Activated T-cell treated with anti-CD3 and anti-CD28 coated beads, Interleukin-2, amount 50 U/mL, for 72 hours (primary cell): ENCODE measurements at places on chromosomes 7 and 10. TPM values are rescaled to one million over a fixed set of nuclear protein-coding genes. Genes with fewer than 3 reads are reported as not detected.

DNA sequence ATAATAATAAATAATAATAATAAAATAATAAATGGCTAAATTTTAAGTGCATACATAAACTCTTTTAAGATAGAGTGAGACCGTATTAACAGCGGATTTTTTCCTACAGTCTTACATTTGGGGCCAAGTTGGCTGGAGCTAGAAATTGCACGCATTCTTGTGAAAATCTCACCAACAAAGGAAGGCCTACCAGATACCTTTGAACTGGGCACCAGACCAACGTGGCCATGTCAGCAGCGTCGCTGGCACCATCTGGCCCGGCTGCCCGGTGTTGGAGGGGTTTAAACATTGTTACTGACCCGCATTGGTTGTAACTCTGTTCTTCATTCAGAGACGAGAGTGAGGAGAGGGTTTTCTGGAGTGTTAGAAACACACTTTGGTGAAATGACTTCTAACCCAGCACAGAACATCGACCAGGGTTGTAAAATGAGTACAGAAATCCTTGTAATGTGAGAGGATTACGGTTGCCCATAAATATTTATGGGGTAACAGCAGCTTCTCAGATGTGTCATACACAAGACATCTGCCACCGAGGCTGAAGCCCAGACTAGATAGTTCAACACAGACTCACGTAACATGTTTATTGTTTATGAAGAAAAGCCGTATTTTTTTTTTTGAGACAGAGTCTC lies 34.6 kb upstream of the UNCX start:
- H3K4me1 ChIP-seq = no peaks in the 10 kb centered on the region
- H3K36me3 ChIP-seq = no peaks in the 10 kb centered on the region
- DNase-seq = no peak
- peaks cover 2% of the 10 kb centered on the region for H3K27me3 ChIP-seq
- H3K27ac ChIP-seq = no peak overlapping the region

GRCh38 chr10:94199565-94199964 lies 163.2 kb downstream of the NOC3L start:
- no peaks in the 10 kb centered on the region for H3K27me3 ChIP-seq
- no peak overlapping the region for H3K4me3 ChIP-seq
- no peaks in the 10 kb centered on the region for H3K4me1 ChIP-seq
- no peak for DNase-seq

DNA sequence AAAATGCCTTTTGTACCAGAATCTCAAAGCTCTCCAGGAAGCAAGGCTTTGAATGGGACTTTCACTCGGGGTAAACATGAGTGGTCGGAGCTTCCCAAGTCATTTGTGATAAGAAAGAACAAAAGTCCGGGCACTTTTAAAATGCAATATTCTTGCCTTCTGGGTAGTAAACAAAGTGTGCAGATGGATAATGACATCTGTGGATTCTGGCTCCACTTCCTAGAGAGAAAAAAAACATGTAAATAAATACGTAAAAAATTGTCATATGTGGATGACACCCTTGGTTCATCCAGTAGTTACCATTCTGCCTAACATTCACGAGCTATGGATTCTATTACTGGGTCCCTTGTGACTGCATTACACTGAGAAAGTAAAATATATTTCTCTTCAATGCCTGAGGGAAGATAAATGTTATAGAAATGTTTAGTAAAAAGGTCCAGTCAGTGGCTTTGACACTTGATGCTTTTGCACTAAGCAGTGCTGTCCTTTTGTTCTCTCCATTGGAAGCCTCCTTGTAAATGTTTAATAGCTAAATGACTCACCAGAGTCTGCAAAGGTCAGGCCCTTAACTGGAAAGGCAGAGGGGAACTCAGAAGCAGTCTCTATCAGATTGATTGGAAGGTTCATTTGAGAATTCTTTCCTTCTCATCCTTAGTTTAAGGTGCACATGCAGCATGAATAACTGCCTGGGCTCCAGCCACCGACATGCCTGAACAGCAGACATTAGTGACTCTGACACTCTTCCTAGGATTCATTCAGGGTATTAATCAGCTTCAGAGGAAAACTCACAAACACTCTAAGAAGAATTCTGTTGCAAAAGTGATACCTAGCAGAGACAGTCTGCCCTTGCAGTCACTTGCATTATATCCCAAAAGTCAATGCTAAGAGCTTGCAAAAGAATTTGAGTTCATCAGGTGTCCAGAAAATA lies 11.7 kb upstream of the EDRF1 start:
- H3K27ac ChIP-seq = no peak overlapping the region
- no peak overlapping the region for H3K4me3 ChIP-seq
- DNase-seq = no peak
- peaks cover 2% of the 10 kb centered on the region for H3K36me3 ChIP-seq
- no peaks in the 10 kb centered on the region for H3K4me1 ChIP-seq

GRCh38 chr7:85162721-85163120 lies 24.1 kb downstream of the SEMA3D start:
- H3K36me3 ChIP-seq = peaks cover 7% of the 10 kb centered on the region
- no peaks in the 10 kb centered on the region for H3K27me3 ChIP-seq
- H3K4me3 ChIP-seq = no peak overlapping the region
- no peak for DNase-seq

STYXL1 gene
- 54.6 TPM for total RNA-seq

- no peak for DNase-seq
- no peaks in the 10 kb centered on the region for H3K36me3 ChIP-seq
Measured at GRCh38 chr10:117680601-117681000, 138.1 kb downstream of the EMX2 start.

LIPN gene
- total RNA-seq = not detected

SPDYE16 gene
- total RNA-seq = 0.58 TPM

DNA sequence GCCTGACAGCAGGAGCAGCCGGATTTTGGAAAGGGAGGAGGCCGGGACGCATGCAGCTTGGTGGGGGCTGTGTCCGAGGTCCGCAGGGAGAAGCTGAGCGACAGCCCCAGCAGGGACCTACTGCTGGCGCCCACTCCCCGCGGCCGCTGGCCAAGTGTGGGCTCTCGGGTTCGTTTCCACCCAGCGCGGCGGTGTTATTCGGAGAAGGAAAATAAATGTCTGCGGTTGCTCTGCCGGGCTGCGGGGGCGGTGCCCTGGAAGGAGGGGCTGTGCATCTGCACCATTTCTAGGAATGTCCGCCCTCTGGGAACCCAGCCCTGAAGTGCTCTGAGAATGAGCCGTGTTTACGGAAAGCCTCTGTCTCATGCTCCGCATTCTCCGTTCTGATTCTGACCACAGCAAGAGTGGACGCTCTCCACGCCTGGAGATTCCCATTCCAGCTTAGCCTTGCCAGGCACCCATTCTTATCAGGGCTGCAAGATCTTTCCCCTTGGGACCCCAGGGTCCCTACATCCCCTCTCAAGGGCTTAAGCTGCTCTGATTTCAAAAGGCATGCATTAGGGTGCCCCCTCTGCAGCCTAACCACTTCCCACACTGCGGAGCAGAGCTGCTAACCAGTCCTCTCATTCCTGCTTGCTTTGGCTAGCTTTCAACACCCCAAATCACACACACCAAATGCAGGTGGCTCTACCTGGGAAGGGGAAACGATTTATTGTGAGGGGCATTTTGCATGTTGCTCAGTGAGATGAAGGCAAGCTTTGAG lies 256.6 kb upstream of the GLI3 start:
- peaks cover 26% of the 10 kb centered on the region for H3K27me3 ChIP-seq
- no peak overlapping the region for H3K4me3 ChIP-seq
- no peak overlapping the region for H3K27ac ChIP-seq
- H3K4me1 ChIP-seq = no peaks in the 10 kb centered on the region
- DNase-seq = no peak

ITIH5 gene
- total RNA-seq = not detected

DNA sequence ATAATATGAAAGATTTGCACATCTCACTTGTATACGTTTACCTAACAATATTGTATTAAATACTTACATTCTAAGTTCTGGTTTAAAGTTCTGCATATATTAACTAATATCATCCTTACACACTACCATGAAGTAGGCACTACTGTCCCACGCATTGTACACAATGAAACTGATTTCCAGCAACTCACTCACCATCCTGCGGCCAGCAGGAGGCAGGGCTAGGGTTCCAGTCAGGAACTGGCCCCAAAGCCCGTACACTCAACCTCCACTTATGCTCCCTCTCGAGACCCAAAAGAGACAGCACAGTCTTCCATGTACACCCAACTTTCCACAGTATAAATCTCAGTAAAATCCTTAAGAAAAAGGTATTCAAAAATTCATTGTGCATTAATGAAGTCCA lies 41.4 kb downstream of the GRID1 start:
- H3K27me3 ChIP-seq = peaks cover 5% of the 10 kb centered on the region
- H3K4me3 ChIP-seq = no peak overlapping the region
- no peaks in the 10 kb centered on the region for H3K36me3 ChIP-seq
- DNase-seq = no peak

- H3K27me3 ChIP-seq = no peaks in the 10 kb centered on the region
- DNase-seq = no peak
- no peak overlapping the region for H3K4me3 ChIP-seq
- no peak overlapping the region for H3K27ac ChIP-seq
- H3K4me1 ChIP-seq = no peaks in the 10 kb centered on the region
- no peaks in the 10 kb centered on the region for H3K36me3 ChIP-seq
Measured at GRCh38 chr7:78493401-78493800, 694.8 kb downstream of the PHTF2 start.

GRCh38 chr10:132565516-132566209 lies 28.1 kb downstream of the INPP5A start:
- no peaks in the 10 kb centered on the region for H3K27me3 ChIP-seq
- no peak overlapping the region for H3K4me3 ChIP-seq
- H3K4me1 ChIP-seq = peaks cover 24% of the 10 kb centered on the region
- no peaks in the 10 kb centered on the region for H3K36me3 ChIP-seq

DNA sequence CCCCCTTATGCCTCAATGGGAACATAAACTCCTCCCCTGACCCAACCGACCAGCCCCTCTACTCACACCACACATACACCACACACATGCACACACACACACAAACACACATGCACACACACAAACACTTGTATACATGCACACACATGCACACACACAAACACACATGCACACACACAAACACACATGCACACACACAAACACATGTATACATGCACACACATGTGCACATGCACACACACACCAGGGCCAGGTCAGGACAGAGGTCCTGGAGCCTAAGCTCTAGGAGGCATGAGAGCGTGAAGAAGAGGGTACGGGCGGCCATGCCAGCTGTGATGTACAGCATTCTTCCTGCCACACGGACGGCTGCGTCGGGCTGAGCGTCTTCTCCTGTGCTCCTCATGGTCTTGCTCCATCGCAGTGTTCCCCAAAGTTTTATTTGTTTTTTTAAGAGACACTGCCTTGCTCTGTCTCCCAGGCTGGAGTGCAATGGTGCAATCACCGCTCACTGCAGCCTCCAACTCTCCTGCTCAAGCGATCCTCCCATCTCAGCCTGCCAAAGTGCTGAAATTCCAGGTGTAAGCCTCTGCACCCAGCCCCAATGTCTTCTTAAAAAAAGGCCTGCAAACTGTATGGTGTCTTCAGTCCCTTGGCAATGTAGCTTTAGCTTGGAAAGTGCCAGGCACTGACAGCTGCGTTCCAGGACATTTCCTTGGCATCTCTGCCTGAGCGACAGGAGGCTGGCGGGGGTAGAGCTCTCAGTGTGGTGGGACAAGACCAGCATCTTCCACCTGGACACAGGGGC lies 38.8 kb upstream of the INPP5A start:
- DNase-seq = no peak
- no peaks in the 10 kb centered on the region for H3K4me1 ChIP-seq
- peaks cover 6% of the 10 kb centered on the region for H3K27me3 ChIP-seq
- H3K36me3 ChIP-seq = no peaks in the 10 kb centered on the region
- H3K27ac ChIP-seq = no peak overlapping the region

- H3K36me3 ChIP-seq = no peaks in the 10 kb centered on the region
- no peak overlapping the region for H3K4me3 ChIP-seq
- H3K4me1 ChIP-seq = no peaks in the 10 kb centered on the region
- no peak overlapping the region for H3K27ac ChIP-seq
- H3K27me3 ChIP-seq = no peaks in the 10 kb centered on the region
- DNase-seq = no peak
Measured at GRCh38 chr10:59303018-59303417, 59.3 kb downstream of the FAM13C start.

- H3K36me3 ChIP-seq = no peaks in the 10 kb centered on the region
- no peak overlapping the region for H3K27ac ChIP-seq
- no peaks in the 10 kb centered on the region for H3K4me1 ChIP-seq
- peaks cover 16% of the 10 kb centered on the region for H3K27me3 ChIP-seq
Measured at GRCh38 chr10:29183301-29183945, 105.4 kb upstream of the LYZL1 start.

NODAL gene
- not detected for total RNA-seq

DNA sequence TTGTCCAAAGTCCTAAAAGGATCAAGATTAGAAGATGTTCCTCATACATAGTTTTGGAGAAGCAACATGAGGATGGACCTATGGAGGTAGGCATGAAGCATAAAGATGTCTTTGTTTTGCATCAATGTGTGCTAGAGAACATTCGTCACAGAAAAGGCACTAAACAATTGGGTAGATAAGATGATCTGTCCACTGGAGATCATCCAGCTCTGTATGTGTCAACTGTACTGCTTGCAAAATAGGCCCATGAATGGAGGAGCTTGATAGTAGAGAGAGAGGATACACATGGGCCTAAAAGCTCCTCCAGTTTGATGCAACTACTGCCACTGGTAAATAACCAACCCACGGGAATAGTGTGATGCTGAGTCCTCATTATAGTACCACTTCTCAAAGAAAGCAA lies 286.4 kb upstream of the HGF start:
- H3K27ac ChIP-seq = no peak overlapping the region
- no peak overlapping the region for H3K4me3 ChIP-seq
- DNase-seq = no peak
- no peaks in the 10 kb centered on the region for H3K4me1 ChIP-seq

- no peak for DNase-seq
- H3K36me3 ChIP-seq = no peaks in the 10 kb centered on the region
- H3K4me1 ChIP-seq = no peaks in the 10 kb centered on the region
- H3K27ac ChIP-seq = no peak overlapping the region
- no peak overlapping the region for H3K4me3 ChIP-seq
- peaks cover 23% of the 10 kb centered on the region for H3K27me3 ChIP-seq
Measured at GRCh38 chr10:118482393-118483331, 112.8 kb downstream of the PRLHR start.

RSPH10B gene
- total RNA-seq = 0.28 TPM

HTR7 gene
- total RNA-seq = 0.10 TPM
